ENCODE measurements at places on chromosomes 2 and 18. TPM values are rescaled to one million over a fixed set of nuclear protein-coding genes. Genes with fewer than 3 reads are reported as not detected.

Gene TFPI
- total RNA-seq, result 46.9 TPM

Gene CPLX4
- total RNA-seq, result 0.24 TPM

Gene UGT1A5
- not detected for total RNA-seq

Gene ICA1L
- total RNA-seq, result 6.5 TPM

Gene RGPD3
- 0.49 TPM for total RNA-seq

Gene SMC6
- total RNA-seq, result 19.1 TPM

Gene HOXD4
- 10.5 TPM for total RNA-seq

Gene MGAT5
- 34.4 TPM for total RNA-seq

Gene VIT
- 28.7 TPM for total RNA-seq

Gene SPATA3
- not detected for total RNA-seq

Gene NEB
- 0.16 TPM for total RNA-seq

Gene FSHR
- not detected for total RNA-seq

Gene KCNG2
- not detected for total RNA-seq

Gene KIF5C
- total RNA-seq, result 0.16 TPM

Gene DNER
- total RNA-seq, result not detected

Gene CNGA3
- total RNA-seq, result 0.12 TPM

Gene CRYGD
- total RNA-seq, result not detected

Gene NEMP2
- total RNA-seq, result 5.1 TPM

Gene TRAPPC12
- 73.7 TPM for total RNA-seq

Gene LIMS3
- total RNA-seq, result 2.2 TPM

Gene LIPG
- total RNA-seq, result 0.24 TPM

Gene PLCD4
- total RNA-seq, result 6.7 TPM

Gene DSEL
- 123 TPM for total RNA-seq

Gene LRRTM4
- total RNA-seq, result not detected

Gene ACMSD
- not detected for total RNA-seq

Gene RESP18
- not detected for total RNA-seq

Gene CYP27A1
- 35.2 TPM for total RNA-seq
